ENCODE measurements at places on chromosomes 16 and 17.

DNA sequence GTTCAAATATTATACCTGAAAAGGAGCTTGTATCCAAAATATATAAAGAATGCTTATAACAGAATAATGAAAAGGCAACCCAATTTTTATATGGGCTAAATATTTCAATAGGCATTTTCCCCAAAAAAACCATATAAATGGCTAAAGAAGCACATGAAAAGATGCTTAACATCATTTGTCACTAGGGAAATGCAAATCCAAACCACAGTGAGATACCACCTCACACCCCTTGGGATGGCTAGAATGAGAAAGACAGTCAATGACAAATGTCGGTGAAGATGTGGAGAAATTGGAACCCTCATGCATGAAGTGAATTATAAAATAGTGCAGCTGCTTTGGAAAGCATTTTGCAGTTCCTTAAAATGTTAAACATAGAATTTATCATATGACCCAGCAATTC is 3.1 kb downstream of the TNFRSF13B start:
- DNase-seq, result no peak

GRCh38 chr17:46819906-46820351 is 1.4 kb upstream of the WNT3 start:
- no peak for DNase-seq

GRCh38 chr17:61560071-61560470 is 30.9 kb downstream of the NACA2 start:
- no peak for DNase-seq

DNA sequence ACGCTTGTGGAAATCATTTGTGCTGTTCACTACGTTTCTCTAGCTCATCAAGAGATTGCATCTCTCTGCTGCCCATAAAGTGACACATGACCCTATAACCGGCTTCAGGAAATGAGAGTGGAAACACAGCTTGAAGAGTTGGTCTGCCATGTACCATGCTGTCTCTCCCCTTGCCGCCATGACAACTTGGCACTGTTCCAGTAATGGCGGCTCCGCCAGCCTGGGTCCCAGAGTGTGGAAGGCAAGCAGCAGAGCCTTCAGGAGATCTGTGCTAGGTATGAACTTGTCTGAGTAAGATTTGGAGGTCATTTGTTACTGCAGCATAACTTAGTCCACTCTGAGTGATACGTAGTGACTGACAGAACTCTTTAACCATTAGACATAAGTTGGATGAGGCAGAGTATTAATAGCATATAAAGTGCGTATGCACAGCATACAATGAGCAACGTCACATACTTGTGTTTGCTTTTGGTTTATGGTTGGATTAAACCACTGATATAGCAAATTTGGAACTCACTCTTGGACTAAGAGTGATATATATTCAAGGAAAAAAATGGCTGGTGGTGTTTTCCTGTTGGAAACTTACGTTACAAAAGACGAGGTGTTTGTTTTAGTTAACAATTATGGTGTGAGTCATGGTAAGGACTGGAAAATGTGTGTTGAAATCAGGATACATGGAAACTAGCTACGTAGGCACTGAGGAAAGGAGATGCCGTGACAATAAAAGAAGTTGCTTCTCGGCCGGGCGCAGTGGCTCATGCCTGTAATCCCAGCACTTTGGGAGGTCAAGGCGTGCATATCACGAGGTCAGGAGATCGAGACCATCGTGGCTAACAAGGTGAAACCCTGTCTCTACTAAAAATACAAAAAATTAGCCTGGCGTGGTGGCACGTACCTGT is 24.4 kb upstream of the PMP22 start:
- DNase-seq, result no peak

DNA sequence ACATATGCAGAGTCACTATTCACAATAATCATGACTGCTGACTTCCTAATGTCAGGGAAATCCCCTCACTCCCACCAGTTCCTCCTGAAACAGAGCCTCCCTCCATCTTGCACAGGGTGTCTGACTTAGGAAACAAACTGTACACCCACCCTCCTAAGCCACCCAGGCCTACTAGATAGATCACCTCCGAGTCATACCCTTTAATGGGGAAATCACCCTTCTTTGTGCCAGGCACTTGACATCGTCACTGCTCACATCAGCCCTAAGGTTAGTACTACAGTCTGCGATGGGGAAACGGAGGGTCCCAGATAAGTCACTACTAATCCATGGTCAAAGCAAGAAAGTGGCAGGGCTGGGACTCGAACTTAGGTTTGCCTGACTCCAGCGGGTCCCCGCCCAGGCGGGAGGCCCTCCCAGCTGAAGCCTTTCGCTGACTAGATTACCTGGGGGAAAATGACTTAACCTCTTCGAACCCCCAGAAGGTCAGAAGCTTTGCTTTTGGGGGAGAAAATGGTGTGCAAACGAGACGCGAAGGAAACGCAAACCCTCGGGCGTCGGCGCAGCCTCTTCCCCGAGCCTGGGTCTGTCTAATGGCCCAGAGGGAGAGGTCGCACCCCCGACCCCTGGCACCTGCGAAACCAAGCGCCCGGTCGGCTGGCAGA is 3.4 kb upstream of the MLLT6 start:
- DNase-seq, result peak; percentile 73

- DNase-seq, result no peak
These were observed 28.7 kb downstream of the UNK start for GRCh38 chr17:75813081-75814020.

- peak; percentile 54 for DNase-seq
These were observed 581 bp downstream of the PRKCA start for GRCh38 chr17:66302761-66303626.

GRCh38 chr17:57086069-57086930 is 1.3 kb downstream of the AKAP1 start:
- peak; percentile 34 for DNase-seq

DNA sequence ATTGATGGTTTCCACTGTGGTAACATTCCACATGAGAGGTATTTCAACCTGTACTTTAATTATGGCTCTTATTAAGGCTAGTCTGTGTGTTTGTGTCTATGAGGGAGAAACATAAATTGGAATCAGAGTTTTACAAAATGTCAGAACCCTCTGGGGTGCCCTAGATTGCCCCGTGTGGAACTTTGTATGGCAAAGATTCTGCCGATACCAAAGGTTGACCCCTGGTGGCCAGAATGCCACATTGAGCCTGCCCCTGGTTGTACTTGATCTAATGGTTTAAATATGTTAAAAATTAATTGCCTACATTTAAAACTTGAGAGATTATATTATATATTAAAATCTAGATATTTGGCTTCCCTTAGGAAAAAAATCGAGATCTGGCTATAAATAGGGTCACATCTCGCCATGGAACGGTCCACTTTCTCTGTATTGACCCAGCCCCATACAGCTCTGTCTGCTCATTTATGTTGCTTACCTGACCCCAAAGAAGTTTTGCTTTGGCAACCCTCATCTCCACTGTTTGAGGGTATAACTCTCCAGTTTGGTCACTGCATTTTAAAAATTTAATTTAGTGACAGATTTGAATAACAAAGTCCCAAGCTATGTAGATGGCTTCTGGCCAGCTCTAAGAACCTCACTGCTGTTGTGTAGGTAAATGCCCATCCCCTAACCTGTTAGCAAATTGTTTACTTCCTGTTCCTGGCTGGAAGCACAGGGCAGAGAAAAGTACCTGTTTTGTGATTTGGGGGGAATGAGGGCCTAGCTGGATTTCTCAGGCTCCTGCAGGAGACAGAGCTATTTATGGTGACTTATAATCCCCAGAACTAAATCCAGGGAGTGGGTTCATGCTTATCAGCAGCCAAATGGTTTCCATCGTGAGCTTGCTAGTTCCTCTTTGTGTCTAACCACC is 95.0 kb downstream of the PLCG2 start:
- DNase-seq, result peak; percentile 59

DNA sequence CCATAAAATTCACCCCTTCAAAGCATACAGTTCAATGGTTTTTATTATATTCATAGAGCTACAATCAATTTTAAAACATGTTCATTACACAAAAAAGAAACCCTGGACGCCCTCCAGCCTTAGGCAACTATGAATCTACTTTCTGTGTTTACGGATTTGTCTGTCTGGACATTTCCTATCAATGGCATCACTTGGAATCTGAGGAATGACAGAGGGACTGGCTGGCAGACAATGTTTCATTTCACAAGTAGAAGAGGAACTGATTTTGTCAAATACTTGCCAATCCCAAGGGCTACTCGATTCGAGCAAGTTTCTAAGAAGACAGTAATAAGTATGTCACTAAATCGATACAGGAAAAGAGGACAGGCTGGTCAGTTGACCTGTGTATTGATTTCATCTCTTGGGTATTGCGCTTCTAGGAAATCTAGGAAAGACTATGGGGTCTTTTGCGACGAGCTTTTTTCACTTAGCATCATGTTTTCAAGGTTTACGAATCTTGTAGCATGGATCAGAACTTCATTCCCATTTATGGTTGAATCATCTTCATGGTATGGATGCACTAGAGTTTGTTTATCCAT is 56.6 kb downstream of the RGS9 start:
- no peak for DNase-seq

DNA sequence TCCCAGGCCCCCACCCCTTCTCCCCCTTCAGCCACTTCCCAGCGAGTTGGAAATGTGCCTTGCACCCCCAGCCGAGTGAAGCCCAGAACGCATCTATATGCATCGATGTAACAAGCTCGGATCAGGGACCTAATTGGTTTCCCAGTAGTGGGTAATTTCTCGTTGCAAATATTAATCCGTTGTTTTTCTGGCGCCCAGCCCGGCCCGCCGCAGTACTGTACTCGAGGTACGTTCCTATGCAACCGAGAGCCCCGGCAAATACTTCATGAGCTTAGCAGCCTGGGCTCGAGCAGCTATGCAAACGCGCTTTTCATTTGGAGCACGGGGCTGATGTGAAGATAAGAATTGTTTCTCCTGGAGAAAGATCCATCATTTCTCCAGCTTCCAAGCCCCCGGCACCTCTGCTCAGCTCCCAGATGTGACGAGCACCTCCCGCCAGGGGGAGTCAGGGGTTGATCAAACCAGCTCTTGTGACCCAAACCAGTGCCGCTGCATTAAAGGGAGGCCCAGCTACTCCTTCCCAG is 229.8 kb downstream of the KATNIP start:
- no peak for DNase-seq

- DNase-seq, result no peak
These were observed 339.0 kb downstream of the SNX29 start for GRCh38 chr16:12315330-12316136.

DNA sequence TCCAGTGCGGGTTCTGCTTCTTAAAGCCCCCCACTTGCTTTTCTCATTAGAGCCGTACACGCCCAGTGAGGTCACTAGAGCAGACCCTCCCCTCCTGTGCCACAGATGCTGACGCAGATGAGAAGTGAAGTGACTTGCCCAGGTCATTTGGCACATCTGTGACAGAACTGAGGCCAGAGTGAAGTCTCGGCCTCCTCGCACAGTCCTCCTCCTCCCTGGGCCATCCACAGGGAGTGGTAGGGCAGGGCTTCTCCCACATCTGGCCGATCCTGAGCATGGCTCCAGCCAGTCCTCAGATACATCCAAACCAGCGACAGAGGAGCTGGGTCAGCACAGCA is 15.3 kb upstream of the TBX2 start:
- no peak for DNase-seq

- DNase-seq, result no peak
These were observed 30.0 kb downstream of the MRPS23 start for GRCh38 chr17:57819867-57820266.

DNA sequence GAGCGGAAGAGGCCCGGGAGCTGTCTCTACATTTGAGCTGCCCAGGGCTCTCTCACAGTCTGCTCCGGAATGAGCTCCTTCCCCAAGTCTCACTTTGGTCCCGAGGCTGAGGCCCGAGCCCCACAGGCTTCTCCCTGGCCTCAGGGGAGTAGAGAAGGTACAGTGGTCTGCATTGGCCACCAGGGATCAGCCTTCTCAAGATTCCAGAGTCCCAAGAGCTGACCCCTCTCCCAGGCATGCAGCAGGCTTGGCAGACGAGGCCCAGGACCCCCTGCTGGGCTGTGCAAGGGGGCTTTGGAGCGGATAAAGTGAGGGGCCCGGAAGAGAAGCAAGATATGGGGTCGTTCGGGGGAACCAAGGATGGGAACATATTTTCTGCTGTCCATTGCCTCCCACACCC is 3.1 kb downstream of the PRSS27 start:
- no peak for DNase-seq

Data from KBM-7 (cell line).